ENCODE measurements at places on chromosomes 3 and 15. TPM values are rescaled to one million over a fixed set of nuclear protein-coding genes. Genes with fewer than 3 reads are reported as not detected.
A peak's percentile ranks its signal among the peaks of the same experiment; 100 is the strongest.

Gene MAGEL2
- 0.16 TPM for total RNA-seq

DNA sequence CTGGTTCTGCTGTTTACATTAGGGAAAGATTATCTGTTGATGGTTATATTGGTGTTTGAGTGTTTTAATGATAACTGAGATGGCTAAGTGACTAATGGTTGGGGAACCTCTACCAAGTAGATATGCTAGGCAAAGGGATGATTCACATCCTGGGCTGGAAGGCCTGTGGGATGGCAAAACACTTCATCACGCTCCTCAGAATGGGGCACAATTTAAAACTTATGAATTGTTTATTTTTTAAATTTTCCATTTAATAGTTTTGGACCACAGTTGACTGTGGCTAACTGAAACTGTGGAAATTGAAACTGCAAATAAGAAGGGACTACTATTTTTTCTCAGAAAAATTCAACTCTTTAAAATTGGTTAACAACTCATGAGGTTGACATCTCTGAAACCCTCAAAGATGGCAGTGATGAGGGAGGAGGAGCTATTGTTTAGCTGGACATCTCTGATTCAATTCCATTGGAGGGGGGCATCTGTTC lies 100.5 kb upstream of the ZBED2 start:
- no peak for DNase-seq

Gene GHRL
- not detected for total RNA-seq

DNA sequence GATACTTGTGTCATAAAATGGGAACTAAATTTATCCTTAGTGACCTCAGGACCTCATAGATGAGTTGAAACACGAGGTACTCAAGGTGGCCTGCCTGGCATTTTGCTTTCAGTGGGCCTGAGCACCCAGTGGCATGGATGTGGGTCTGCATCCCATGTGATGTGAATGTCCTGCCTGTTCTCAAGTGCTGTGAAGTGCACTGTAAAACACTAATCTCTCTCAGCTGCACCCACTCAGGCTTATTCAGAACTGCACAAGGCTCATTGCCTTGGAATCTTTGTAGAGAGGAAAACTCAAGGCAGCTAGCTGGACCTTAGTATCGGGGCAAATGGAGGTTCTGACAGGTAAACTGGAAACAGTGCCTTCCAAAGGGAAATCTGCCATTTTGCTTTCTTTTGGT lies 767.0 kb downstream of the TUSC7 start:
- DNase-seq: no peak

GRCh38 chr3:14431917-14432834 lies 29.8 kb downstream of the SLC6A6 start:
- DNase-seq: peak; percentile 92
